Naive thymus-derived CD4-positive, alpha-beta T cell (primary cell): ENCODE measurements at places on chromosomes 7 and 10. TPM values are rescaled to one million over a fixed set of nuclear protein-coding genes. Genes with fewer than 3 reads are reported as not detected.

- no peak overlapping the region for H3K4me3 ChIP-seq
- H3K4me1 ChIP-seq, result no peaks in the 10 kb centered on the region
- no peak overlapping the region for H3K27ac ChIP-seq
Observed at GRCh38 chr10:35633006-35633980, 8.8 kb downstream of the FZD8 start.

DNA sequence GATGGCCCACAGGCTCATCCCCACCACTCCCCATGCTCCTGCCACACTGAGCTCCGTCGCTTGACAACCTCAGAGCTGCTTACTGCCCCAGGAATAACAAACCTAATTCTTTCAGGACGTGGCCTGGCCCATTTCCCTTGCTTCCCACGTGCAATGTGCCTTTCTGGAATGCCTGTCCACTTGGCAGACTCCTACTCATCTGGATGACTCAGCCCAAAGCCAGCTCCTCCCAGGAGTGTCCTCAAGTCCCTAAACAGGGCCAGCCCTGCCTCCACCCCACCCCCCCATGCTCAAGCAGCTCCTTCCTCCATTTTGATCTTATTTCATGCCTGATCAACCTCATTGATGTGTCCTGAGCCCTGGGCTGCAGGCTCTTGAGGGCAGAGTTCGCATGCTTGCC, 164.9 kb upstream of the RNF32 start:
- no peak overlapping the region for H3K27ac ChIP-seq
- no peaks in the 10 kb centered on the region for H3K27me3 ChIP-seq
- no peak overlapping the region for H3K4me3 ChIP-seq
- DNase-seq, result no peak

DNA sequence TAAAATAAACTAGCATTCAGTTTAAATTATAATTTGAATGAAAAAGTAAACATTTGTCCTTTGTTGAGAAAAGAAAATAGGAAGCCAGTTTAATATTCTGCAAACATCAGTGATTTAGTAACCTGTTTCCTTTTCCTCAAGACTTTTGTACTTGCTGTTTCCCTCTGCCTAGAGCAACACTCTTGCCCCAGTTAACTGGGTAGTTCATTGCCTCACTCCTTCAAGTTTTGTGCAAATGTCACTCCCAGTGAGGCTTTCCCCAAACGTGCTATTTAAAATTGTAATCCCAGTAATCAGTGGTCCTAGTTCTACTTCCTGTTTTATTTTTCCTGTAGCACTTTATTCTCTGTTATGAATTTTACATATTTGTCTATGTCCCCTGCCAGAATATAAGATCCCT, 23.8 kb downstream of the DLD start:
- H3K4me3 ChIP-seq, result no peak overlapping the region
- H3K36me3 ChIP-seq, result peaks cover 48% of the 10 kb centered on the region
- H3K27me3 ChIP-seq, result no peaks in the 10 kb centered on the region
- no peaks in the 10 kb centered on the region for H3K4me1 ChIP-seq
- H3K27ac ChIP-seq, result no peak overlapping the region

DNA sequence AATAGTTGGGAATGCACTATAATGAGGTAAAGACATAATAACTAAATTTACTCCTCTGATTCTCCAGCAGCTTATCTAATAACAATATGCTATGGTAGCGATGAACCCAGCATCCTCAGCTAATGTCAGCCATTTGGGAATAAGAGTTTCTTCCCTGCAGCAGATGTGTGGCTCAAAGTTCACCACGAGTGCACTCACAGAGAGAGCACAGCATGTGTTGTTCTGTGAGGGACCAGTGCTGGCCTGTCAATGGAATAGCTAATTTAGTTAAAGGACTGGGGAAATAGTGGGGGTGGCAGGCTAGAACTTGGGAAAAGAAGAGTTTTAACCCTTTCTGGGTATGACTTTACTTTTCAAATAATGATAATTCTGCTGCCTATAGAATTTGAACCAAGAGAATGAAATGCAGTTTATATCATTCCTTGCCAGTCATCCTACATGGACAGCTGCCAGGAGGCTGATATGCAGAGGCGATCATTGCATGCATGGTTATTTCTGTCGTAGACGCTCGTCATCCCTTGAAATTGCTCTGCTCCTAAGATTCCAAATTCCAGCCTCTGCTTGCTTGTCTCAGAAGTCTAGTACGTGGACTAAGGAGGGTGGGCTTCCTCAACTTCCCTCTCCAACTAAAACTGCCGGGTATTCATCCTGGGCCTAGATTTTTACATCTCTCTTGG, 355.6 kb downstream of the RNLS start:
- no peaks in the 10 kb centered on the region for H3K4me1 ChIP-seq
- H3K4me3 ChIP-seq, result no peak overlapping the region
- no peaks in the 10 kb centered on the region for H3K36me3 ChIP-seq
- DNase-seq, result no peak
- H3K27ac ChIP-seq, result no peak overlapping the region
- H3K27me3 ChIP-seq, result no peaks in the 10 kb centered on the region

The TEX47 gene
- not detected for polyA plus RNA-seq

DNA sequence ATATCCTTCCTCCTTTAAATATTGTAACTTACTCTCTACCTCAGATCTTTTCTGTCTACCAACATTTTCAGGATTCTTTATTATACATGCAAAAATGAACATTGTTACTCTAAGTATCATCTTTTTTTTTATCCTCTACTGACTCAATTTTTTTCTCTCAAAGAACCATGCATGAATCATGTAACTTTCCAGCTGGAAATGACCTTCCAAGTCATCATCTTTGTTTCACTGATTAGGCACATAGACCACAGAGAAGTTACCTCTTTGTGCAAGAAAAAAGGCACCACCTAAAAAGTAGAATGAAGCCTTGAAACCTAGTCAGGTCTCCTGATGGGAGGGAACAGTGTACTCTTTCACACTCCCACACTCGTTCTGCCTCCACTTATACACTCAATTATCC, 234.9 kb downstream of the HGF start:
- H3K27ac ChIP-seq, result no peak overlapping the region
- no peak overlapping the region for H3K4me3 ChIP-seq
- DNase-seq, result no peak
- H3K4me1 ChIP-seq, result no peaks in the 10 kb centered on the region
- no peaks in the 10 kb centered on the region for H3K27me3 ChIP-seq

The PHYHIPL gene
- not detected for polyA plus RNA-seq

- H3K27ac ChIP-seq, result no peak overlapping the region
- no peak for DNase-seq
- H3K36me3 ChIP-seq, result no peaks in the 10 kb centered on the region
- no peak overlapping the region for H3K4me3 ChIP-seq
Observed at GRCh38 chr7:16652240-16652583, 6.2 kb downstream of the BZW2 start.

The CCDC172 gene
- polyA plus RNA-seq, result not detected

DNA sequence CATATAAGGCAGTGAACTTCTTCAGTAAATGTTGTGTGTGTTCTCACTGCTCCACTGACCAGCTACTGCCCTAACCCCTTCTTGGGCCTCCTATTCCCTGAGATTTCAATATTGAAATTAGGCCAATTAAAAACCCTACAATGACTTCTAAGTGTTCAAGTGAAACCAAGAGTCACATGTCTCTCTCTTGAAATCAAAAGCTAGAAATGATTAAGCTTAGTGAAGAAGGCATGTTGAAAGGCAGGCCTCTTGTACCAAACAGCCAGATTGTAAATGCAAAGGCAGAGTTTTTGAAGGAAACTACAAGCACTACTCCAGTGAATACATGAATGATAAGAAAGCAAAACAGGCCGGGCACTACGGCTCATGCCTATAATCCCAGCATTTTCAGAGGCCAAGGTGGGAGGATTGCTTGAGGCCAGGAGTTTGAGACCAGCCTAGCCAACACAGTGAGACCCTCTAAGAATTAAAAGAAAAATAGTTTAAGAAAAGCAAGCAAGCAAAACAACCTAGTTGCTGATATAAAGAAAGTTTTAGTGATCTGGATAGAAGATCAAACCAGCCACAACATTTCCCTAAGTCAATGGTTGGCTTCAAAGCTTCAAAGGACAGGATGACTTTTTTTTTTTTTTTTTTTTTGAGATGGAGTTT, 22.3 kb downstream of the BRAF start:
- no peak for DNase-seq
- no peaks in the 10 kb centered on the region for H3K27me3 ChIP-seq
- H3K36me3 ChIP-seq, result no peaks in the 10 kb centered on the region
- H3K4me3 ChIP-seq, result peak overlapping the region; percentile 28
- H3K27ac ChIP-seq, result peak overlapping the region; percentile 58

The SVIL gene
- polyA plus RNA-seq, result 16.3 TPM

The VIPR2 gene
- polyA plus RNA-seq, result not detected

The LEP gene
- polyA plus RNA-seq, result not detected

DNA sequence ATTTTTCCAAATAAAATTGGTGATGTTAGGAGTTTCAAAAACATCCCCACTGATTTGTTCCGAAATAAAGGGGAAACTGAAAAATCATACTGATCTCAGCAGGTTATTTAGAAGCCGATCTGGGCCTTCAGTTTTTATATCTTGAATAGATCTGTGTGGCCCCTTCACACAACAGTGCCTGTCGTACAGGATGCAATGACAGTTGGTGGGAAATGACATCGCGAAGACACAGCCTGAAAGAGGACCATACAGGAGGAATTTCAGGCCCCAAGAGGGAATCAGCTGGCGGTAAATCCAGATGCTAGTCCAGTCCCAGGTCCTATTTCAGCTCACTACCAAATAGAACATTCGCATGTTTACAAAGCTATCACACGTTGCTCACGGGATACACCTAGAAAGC, 3.0 kb downstream of the H2BK1 start:
- H3K36me3 ChIP-seq, result no peaks in the 10 kb centered on the region
- H3K27me3 ChIP-seq, result no peaks in the 10 kb centered on the region
- DNase-seq, result no peak
- no peak overlapping the region for H3K4me3 ChIP-seq

DNA sequence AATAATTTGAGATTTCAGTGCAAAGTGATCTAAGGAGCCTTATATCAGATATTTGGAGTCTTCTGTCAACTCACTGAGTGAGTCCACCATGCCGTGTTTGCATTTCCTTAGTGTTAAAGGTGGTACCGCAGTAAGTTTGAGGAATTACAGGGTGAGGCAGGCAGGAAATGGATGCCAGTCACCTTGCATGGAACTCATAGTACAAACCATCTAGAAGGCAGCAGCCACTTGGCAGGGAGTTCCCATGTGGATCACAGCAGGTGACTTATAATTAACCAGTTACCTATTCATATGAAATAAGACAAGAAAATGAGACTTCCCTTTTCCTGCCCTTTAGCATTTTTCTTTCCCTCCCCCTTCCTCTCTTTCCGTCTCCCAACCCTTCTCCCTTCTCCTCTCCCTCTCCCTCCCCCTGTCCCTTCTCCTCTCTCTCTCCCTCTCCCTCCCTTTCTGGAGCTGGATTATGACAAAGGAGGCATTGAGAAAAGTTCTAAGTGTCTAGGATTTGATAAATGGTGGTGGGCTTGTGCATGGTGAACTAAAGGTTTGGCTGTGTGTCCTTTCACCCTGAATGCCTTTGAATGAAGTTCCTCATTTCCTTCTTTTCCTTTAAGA, 94.1 kb downstream of the LRRC4 start:
- no peaks in the 10 kb centered on the region for H3K36me3 ChIP-seq
- no peak overlapping the region for H3K4me3 ChIP-seq
- H3K4me1 ChIP-seq, result no peaks in the 10 kb centered on the region

The ZNF727 gene
- not detected for polyA plus RNA-seq

The TYSND1 gene
- polyA plus RNA-seq, result 21.0 TPM

DNA sequence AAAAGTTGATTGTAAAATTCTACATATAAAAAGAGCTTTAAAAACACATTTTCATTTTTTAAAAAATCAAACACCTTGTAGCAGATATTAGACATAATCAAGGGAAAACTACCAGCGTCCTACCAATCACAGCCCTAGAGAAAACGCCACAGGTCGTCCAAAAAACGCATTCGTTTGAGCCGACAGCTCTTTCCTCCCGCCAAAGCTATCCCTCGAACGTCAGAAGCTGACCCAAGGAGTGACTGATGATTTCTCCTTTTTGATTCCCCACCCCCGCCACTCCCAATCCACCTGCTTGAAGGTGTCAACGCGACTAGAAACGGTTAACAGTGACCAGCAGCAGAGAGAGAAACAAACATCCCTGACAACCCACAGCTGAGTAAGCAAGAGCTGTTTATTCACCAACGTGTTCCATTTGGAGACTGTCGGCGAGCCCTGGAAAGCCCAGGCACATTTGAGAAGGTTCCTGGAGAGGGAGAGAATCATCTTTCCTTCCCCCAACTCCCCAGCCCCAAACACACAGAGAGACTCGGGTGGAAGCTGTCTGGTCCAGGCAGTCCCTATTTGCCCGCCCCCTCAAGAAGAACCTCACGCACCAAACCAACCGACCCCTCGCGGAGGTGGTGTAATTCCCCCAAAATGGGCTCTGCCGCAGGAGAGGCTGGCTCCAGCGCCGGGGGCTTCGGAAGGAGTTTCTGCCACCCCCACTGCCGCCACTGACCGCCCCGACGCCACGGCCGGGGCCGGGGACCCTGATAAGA, 622 bp downstream of the CPEB3 start:
- no peaks in the 10 kb centered on the region for H3K27me3 ChIP-seq
- no peaks in the 10 kb centered on the region for H3K36me3 ChIP-seq
- peak overlapping the region; percentile 90 for H3K4me3 ChIP-seq
- H3K4me1 ChIP-seq, result peaks cover 6% of the 10 kb centered on the region
- DNase-seq, result peak; percentile 10

The MYL7 gene
- polyA plus RNA-seq, result not detected

DNA sequence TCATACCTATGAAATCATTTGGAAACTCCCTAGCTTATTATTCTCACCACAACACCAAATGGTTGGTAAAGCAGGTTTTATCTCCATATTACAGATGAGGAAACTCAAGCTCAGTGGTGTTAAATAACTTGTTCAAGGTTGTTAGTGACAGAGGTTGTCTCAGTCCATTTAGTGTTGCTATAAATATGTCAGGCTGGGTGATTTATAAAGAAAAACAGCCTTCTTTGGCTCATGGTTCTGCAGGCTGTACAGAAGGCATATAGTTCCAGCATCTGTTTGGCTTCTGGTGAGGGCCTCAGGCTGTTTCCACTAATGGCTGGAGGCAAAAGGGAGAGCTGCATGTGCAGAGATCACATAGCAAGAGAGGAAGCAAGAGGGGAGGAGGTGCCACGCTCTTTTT, 96.6 kb downstream of the ZNF438 start:
- H3K36me3 ChIP-seq, result no peaks in the 10 kb centered on the region
- no peak overlapping the region for H3K4me3 ChIP-seq
- H3K27ac ChIP-seq, result no peak overlapping the region
- DNase-seq, result no peak

- no peaks in the 10 kb centered on the region for H3K4me1 ChIP-seq
- no peak overlapping the region for H3K27ac ChIP-seq
- DNase-seq, result no peak
- no peaks in the 10 kb centered on the region for H3K27me3 ChIP-seq
Observed at GRCh38 chr7:5750031-5750653, 31.3 kb downstream of the RNF216 start.

The GIMAP5 gene
- polyA plus RNA-seq, result 570 TPM

DNA sequence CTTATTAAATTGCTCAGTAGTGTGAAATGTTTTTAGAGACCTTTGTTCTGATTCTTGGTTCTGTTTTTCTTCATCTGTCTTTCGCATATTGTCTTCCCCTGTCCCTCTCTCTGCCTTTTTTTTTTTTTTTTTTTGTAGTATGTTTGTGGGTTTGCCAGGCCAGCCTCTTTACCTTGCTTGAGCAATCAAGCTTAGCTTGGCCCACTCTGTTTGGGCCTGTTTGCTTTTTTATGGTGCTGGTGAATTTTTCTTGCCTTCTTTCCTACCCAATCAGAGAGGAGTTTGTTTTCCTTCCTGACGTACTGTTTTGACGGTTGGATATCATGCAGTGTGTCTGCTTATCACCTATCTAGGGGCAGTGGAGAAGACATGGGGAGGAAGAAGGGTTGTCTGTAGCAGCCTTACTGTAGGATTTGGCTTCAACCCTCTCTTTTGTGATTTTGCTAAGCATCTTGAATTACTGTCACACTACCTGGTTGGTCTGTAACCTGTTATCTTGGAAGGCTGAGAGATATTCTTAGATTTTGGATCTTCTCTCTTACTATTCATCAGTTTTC, 64.0 kb downstream of the BBS9 start:
- no peaks in the 10 kb centered on the region for H3K4me1 ChIP-seq
- H3K36me3 ChIP-seq, result no peaks in the 10 kb centered on the region
- no peak overlapping the region for H3K27ac ChIP-seq
- no peak for DNase-seq

The GPRIN2 gene
- not detected for polyA plus RNA-seq
